M059J (cell line): ENCODE measurements at places on chromosomes 11 and 22.

DNA sequence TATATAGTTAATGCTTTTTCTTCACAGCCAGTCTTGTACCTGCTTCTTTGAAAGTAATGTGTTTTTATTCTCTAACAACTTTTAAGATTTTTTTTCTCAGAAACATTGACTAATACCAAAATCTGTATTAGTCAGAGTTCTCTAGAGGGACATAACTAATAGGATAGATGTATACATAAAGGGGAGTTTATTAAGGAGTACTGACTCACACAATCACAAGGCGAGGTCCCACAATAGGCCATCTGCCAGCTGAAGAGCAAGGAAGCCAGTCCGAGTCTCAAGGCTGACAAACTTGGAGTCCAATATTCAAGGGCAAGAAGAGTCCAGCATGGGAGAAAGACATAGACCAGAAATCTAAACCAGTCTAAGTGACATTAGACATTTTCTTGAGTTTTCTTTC, 140.0 kb downstream of the RAB38 start:
- peak; percentile 9 for DNase-seq

- peak; percentile 54 for DNase-seq
Observed at GRCh38 chr11:11706028-11706427, 84.2 kb upstream of the GALNT18 start.

- DNase-seq: no peak
Observed at GRCh38 chr11:20008190-20008870, 151.9 kb downstream of the DBX1 start.

DNA sequence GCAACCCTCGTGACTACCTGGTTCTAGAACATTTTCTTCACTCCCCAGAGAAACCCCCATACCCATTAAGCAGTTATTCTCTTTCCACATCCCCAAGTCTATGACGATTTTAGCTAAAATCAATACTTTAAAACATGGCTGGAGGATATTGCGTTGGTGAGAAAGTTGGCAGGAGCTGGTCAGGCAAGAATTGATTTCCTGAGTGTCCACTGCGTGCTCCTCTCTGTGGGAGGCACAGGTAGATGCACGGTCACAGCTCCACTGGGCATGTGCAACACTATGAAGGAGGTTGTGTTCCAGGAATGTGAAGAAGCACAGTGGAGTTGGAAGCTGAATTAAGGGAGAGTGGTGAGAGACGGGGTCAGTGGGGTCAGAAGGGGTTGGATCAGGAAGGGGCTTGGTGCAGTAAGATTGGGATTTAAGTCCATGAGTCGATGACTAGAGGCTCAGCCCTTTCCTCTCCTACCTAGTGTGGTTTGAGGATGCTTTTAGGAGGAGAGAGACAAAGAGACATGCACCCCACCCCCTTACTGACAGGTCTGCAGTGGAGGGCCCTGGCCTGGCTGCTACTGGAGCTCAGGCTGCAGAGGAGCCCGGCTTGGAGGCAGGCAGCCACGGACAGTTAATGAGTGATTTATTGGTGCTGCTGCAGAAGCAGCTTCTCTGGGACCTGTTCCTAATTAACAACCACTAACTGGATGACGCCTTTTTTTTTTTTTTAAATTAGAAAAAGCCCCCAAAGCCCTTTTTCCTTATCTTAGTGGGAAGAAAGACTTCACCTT, 395.6 kb downstream of the TENM4 start:
- no peak for DNase-seq

GRCh38 chr11:97772705-97773104, 1248.0 kb upstream of the CNTN5 start:
- no peak for DNase-seq

DNA sequence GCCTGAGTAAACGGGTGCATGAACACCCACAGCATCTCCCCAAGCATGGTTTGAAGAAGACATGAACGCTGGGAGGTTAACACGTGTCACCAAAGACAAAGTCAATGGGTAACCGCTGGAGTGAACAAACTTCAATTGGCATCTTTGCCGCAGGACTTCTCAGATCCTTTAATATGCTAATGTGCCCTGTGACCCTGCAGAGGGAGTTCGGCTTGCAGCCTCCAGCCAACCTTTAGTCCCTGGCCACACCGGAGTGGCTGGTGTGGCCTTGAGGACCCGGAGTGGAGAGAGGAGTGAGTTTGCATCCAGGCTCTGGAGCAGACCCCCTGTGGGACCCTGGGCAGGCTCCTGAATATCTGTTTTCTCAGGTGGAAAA, 57.0 kb downstream of the FLRT1 start:
- DNase-seq: no peak

GRCh38 chr22:46123694-46124382, 26.5 kb upstream of the PPARA start:
- no peak for DNase-seq

- peak; percentile 51 for DNase-seq
Observed at GRCh38 chr22:29093501-29094300, 20.9 kb downstream of the KREMEN1 start.

- DNase-seq: peak; percentile 94
Observed at GRCh38 chr11:104668797-104669463, 229.3 kb downstream of the CASP12 start.

DNA sequence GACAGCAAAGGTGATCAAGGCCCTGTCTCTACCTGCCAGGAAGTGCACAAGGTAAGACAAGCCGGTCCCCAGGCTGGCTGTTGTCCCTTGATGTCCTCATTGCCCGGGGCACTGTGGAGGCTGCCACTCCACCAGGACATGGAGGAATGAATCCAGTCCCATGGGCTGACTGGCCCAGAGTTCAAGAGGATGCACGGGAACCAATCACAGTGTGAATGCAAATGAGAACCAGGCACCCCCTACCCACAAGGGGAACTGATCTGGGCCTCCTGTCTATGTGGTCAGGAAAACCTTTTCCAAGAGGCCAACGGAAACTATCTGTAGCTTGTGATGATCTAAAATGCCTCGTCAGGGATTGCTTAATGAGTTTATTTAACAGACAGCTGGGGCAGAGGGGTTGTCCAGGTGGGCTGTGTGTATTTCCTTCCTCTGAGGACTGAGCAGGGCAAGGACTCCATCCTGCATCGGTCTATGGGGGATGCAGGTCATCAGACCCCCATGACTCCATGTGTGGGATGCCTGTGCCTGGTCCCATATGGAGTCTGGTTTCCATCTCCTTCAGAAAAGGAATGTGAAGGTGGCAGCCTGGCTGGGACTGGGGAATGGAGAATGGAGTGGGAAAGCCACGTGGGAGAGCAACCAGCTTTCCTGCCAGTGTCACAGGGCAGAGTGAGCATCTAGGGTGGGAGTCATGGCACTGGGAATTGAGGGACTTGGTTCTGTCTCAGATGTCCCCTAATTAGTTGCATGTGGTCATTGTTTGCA, 60.5 kb downstream of the CD82 start:
- DNase-seq: no peak

DNA sequence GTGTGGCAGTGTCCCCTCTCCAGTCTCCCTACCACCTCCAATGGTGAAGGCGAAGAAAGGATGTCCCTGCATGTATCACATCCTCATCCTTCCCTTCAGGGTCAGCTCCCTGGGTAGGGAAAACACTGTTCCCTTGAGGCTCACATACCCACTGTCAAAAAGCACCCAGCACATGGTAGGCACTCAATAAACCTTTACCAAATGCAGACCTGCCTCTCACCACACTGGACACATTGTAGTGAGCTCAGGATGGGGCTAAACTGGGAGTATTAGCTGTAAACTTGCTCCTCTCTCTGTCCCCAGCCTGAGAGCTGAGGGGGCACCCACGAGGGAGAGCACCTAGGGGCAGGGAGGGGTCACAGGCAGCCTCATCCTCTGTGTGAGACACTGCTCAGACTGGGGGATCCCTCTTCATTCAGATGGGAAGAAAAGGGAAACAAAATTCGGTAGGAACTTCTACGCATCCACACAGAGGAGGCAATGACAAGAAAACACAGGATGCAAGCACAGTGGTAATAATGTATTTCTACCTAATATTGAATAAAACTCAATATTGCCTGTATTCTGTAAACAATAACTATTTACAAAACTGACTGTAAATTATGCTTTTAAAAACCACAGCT, 101.6 kb upstream of the TOP3B start:
- DNase-seq: no peak
